ENCODE measurements at places on chromosomes 3 and 15.

- DNase-seq: no peak
Measured at GRCh38 chr3:38835939-38836338, 19.9 kb upstream of the SCN10A start.

DNA sequence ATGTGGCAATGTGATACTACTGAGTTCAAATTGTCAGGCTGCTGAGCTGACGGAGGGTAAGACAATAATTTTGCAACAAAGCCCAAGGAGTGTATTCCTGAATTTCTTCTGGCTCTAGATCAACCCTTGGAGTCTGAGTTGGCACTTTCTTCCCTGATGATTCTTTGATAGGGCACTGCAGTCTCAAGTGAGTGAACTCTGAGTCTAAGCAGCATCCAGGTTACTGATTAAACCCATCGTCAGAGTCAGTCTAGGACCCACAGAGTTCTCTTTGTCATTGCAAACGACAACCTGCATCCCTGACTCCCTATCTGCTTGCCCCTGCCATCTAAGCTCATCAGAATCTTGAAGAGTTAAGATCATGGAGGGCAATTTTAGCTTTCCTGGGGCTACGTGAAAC is 58.6 kb downstream of the MME start:
- no peak for DNase-seq

DNA sequence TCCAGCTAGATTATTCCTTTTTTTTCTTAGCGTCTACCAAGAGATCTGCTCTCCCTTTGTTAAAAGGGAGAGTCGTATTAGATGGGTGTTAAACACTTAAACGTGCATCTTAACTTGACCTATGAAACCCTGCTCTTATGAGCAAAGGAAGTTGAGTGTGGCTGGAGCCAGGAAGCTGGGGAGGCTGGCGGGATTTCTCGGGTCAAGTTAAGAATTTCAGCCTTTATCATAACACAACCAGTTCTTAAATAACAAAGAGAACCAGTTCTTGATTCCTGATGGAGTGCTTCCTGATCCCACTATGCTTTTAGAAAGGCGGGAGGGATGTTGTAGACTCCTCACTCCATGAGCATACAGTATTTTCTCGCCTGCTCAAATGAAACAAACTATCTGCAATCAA is 215.1 kb downstream of the ITPR1 start:
- no peak for DNase-seq

GRCh38 chr15:38192496-38192895 is 60.1 kb upstream of the SPRED1 start:
- DNase-seq: no peak

DNA sequence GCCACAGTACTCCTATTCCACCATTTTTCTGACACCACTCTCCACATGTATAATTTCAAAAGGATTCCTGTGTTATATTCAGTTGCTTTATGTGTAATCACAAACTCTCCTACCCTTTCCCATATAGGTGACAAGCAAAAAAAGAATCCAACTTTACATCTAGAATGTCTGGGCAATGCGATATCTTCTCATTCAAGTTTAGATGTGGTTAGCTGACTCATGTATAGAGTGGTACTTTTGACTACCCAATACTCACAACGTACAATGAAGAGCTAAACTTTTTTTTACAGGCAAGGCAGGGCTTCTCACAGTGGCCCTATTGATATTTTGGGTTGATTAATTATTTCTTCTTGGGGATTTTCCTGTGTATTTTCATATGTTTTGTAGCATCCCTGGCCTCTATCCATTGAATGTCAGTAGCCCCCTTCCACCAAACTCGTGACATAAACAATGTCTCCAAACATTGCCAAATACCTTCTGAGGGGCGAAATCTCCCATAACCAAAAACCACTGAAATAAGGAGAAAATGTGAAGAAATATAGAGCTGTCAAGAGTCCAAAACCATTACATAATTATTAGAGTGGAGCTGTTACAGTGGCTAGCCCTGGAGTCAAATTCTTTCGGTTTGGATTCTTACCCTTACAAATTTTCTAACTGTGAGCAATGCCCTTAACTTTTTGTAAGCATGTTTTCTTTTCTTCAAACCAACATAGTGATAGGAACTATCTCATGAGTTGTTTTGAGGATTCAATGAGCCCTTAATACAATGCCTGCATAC is 342.6 kb downstream of the NSUN3 start:
- no peak for DNase-seq

GRCh38 chr3:171138027-171138426 is 111.5 kb upstream of the SLC2A2 start:
- DNase-seq: no peak

DNA sequence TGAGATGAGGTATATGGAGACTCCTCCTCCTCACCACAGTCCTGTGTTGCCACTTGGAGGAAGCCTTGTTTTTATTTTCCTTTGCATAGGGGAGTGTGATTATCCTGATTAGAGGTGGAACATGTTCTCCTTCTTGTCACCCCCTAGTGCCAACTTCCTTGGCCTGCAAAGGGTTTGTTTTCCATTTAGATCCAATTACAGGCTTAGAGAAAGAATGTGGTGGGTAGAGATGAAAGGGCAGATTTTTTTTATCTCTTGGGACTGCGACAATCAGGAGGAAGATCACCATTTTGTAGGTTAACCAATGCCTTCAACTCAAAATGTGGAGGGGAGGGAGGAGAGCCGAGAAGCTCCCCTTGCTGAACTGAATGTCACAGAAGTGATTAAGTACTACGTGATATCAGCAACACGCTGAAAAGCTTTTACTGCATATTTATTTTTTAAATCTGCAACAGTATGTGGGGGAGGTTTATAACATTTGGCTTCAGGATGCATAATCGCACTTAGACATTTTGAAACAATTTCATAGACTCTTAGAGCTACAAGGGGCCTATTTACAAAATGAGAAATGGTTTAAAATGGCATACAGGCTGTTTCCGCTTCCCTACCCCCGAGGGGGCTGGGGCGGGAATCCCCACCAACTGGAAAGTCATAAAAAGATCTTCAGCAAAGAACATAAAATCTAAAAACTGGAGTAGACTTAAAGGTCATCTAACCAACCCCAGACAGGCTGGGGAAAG is 2.4 kb downstream of the LMCD1 start:
- DNase-seq: no peak

- no peak for DNase-seq
Measured at GRCh38 chr3:108509263-108509662, 1.1 kb downstream of the MYH15 start.

DNA sequence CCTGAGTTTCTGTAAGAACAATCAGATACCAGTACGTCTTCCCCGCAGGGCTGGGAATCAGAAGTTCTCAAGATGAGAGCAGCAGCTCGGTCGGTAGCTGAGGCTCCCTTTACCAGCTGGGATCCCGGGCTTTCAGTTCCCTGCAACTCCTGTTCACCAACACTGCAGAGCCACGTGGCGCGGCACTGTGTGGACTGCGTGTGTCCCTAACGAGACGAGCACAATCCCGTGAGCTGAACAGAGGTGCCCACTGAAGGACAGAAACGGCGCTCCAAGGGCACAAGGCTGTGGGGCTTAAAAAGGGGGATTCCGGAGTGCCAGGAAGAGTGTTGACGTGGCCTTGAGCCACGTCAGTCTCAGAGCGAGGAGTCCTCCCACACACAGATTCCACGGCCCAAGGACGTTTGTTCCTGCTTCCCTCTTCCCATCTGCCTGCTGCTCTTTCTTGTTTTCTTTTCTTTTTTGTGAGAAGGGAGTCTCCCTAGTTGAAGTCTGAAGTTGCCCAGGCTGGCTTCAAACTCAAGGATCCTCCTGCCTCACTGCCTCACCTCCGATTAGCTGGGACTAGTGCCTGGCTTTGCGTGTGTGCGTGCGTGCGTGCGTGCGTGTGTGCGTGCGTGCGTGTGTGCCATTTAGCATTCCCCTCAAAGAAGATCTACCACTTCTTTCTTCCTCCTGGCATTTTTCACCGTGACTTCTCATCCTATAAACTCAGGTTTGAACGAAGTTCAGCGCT is 37.1 kb upstream of the RPL35A start:
- DNase-seq: no peak

DNA sequence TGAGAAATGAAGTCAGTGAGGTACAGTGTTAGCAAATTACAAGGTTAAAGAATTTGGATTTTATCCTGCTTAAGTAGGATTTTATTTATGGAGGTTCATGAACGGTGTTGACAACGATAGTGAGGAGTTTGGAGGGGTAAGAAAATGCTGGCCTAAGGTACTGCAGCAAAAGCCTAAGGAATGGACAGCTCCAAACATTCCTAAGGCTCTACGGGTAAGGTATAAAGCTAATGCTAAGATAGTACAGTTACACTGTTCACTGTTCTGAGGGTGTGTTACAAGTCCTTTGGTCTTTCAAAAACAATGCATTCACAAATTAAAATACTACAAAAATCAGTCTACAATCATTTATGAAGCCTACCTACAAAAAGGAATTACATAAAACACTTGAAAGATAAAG is 7.3 kb downstream of the MTMR10 start:
- no peak for DNase-seq
